LHCN-M2 (cell line): ENCODE measurements at places on chromosomes 1 and 21.

DNA sequence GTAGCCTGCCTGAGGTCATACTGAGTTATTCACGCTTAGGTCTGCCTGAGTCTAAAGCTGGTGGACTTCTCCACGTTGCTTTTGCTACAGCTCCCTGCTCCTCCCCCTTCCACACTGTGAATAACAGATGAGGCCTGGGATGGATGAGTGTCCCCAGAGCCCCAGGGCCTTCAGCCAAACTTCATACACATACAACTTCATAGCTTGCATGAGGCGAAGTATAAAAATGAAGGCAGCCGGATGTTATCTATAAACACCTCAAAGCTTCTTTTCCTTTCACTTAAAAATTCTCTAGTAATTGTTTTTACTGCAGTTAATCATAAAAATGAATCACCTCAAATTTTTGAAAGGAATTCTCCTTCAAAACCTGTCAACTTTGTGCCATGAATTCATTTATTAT, 70.2 kb downstream of the DAB1 start:
- DNase-seq: no peak

GRCh38 chr1:32447469-32448185, 17.2 kb upstream of the ZBTB8B start:
- DNase-seq: peak; percentile 54

DNA sequence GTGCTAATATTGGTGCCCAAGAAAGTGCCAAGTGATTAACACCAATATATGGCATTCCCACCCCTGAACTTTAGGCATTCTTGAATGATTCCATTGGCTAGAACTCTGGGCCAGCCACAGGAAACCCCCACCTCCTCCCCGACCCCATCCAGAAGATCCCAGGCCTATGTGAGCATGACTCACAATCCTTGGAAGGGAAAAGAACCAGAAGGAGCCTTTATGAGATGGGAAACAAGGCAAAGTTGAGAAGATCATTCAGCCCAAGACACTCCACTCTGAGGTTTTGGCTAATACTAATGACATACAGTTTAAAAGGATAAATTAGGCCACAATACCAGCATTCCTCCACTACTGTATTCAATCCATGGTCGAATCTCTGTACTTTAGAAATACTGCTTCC, 21.8 kb downstream of the ELK4 start:
- DNase-seq: peak; percentile 36

DNA sequence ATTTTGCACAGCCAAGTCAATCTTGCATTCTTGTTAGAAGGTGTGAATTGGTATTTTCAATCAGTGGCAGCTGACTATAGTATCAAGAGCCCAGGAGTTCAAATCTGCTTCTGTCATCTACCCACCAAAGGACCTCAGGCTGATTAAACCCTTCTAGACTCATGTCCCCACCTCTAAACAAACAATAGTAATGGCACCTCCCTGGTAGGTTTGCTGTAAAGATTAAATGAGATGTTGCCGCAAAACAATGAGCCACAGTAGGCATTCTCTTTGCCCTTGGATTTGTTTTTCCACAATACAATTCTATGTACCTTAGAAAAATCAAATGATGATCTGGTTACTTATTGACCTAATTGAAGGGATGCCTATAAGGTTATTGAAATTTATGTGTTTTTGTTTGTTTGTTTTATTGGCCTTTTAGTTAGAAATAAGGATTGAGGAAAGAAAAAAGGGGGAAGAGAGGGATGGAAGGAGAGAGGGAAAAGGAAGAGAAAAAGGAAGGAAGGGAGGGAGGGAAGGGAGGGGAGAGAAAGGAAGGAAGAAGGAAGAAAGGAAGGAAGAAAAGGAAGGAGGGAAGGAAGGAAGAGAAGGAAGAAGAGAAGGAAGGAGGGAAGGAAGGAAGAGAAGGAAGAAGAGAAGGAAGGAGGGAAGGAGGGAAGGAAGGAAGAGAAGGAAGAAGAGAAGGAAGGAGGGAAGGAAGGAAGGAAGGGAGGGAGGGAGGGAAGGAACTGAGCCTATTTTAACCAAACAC, 110.7 kb downstream of the ETS2 start:
- DNase-seq: no peak

GRCh38 chr1:28296401-28297261, 32.2 kb upstream of the MED18 start:
- DNase-seq: peak; percentile 71

- DNase-seq: no peak
These were observed 129.2 kb upstream of the DUSP10 start for GRCh38 chr1:221871056-221871455.

GRCh38 chr1:18126616-18127015, 19.0 kb downstream of the IGSF21 start:
- DNase-seq: no peak

GRCh38 chr1:44339731-44340130, 15.3 kb downstream of the ERI3 start:
- DNase-seq: no peak

GRCh38 chr1:84675106-84675505, 15.2 kb downstream of the SSX2IP start:
- peak; percentile 12 for DNase-seq

DNA sequence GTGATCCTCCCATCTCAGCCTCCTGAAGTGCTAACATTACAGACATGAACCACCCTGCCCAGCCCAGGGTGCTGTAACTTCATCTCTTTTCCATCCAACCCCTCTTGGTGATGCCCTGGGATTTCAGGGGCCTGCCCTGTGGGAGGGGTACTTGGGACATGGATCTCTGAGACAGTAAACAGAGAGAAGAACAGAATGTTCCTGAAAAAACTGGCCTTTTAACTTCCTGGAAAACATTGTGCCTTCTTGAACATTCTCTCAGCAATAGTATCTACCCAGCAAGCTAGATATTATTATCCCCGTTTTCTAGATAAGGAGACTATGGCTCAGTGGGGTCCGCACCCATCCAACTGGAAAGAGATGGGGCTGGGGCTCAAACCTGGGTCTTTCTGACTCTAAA, 57.0 kb downstream of the VWA5B1 start:
- DNase-seq: no peak

- DNase-seq: no peak
These were observed 42.3 kb upstream of the NFASC start for GRCh38 chr1:204828352-204828850.

DNA sequence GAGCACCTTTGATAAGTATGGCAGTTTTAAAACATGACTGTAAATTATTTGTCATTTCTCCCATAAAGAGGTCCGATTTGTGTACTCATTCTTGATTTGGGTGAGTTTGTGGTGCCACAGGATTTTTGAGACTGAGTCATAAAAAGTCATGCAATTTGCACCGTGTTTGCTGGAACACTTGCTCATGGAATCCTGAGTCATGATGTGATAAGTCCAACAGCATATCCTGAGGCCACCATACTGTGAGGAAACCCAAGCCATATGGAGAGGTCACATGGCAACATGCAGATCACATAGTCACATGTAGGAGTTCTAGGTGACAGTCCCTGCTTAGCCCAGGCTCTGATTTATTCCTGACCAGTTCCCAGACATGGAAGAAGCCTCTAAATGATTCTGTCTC, 40.8 kb upstream of the PRRX1 start:
- DNase-seq: peak; percentile 94

GRCh38 chr21:33964706-33965325, 49.2 kb upstream of the ATP5PO start:
- peak; percentile 62 for DNase-seq

GRCh38 chr1:184945029-184945428, 29.3 kb downstream of the NIBAN1 start:
- DNase-seq: no peak

- DNase-seq: peak; percentile 38
These were observed 6.1 kb upstream of the SLC19A2 start for GRCh38 chr1:169491845-169492281.

DNA sequence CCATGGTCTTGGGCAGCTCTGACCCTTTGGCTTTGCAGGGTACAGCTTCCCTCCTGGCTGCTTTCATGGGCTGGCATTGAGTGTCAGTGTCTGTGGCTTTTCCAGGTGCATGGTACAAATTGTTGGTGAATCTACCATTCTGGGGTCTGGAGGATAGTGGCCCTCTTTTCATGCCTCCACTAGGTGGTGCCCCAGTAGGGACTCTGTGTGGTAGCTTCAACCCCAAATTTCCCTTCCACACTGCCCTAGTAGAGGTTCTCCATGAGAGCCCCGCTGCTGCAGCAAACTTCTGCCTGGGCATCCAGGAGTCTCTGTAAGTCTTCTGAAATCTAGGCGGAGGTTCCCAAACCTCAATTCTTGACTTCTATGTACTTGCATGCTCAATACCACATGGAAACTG, 494.5 kb upstream of the LRRC7 start:
- DNase-seq: no peak

GRCh38 chr21:45228656-45229240, 58.9 kb downstream of the POFUT2 start:
- DNase-seq: no peak

DNA sequence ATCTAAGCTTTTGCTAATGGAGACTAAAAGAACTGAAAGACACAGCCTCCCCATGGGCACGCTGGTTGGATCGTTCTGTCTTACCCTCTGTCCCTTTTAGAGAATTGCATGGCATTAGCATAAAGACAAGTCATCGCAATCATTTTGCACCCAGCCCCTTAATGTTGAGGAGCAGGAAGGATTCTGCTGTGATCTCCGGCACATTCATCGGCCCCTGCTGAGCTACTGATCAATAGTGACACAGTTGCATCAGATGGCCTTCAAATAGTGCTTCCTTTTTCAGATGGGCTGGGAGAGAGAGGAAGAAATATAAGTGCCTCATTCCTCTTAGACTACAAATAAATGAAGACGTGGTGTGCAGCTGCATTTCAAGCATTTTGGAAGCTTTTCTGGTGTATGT, 75.4 kb downstream of the NOS1AP start:
- DNase-seq: no peak

DNA sequence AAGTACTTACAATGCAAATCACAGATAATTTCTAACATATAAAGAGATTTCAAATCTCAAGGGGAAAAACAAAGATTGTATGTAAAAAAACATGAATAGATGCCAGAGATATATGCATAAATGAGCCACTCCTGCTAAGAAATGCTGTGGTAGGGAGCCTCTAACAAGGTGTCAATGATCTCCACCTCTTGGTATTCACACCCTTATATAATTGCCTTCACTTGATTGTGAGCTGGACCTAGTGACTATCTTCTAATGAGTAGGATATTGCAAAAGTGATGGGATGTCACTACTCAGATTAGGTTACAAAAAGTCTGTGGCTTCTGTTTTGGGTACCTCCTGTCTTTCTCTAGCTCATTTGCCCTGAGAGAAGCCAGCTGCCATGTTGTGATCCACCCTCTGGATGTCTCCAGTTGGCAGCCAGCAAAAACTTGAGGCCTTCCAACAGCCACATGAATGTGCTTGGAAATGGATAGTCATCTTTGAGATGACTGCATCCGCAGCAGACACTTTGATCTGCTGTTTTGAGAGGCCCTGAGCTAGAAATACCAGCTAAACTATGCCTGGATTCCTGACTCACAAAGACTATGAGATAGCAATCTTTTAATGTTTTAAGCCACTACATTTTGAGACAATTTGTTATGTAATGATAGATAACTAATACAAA, 196.1 kb upstream of the FGGY start:
- DNase-seq: no peak

DNA sequence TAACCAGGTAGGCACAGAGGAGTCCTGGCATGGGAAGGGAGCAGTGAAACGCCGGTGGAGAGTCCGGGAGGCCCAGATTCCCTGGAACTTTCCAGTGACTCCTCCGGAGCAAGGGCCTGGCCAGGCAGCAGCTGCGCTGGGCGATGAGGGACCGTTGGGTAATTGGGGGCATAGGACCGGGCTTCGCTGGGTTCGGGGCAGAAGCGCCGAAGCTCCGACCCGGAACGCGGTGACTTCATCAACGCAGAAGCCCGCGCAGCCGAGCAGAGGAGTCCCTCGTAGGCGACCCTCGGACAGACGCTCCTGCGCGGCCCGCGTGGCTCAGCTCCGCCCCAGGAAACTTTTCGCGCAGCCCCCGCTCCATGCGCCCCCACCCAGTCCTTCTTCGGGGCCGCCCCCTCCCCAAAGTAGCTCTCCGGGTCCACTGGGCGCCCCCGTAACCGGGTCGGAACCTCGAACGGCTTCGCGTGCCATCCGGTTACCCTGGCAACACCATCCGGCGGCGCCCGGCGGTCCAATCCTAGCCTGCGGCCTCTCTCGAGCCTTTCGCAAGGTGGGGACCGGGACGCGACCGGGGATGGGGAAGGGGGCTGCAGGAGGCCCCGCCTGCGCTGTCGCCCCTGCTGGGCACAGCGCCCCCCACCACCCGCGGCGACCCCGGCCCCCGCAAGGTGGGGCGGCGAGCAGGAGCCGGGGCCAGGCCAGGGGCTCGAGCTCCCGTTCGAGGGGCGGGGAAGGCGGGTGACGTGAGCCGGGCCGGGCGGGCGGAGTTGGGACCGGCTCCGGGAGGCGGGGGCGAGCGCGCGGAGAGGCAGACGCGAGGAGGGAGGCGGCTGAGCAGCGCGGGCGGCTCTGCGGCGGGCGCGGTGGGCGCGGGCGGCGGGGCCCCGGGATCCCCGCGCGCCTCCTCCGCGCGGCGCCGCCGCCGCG, at the start of gene AJAP1:
Gene AJAP1 (plus strand): TSS at position 814 of the 930 bp plus-strand sequence. CDS start 817 bp downstream, outside the sequence.
- DNase-seq: no peak

DNA sequence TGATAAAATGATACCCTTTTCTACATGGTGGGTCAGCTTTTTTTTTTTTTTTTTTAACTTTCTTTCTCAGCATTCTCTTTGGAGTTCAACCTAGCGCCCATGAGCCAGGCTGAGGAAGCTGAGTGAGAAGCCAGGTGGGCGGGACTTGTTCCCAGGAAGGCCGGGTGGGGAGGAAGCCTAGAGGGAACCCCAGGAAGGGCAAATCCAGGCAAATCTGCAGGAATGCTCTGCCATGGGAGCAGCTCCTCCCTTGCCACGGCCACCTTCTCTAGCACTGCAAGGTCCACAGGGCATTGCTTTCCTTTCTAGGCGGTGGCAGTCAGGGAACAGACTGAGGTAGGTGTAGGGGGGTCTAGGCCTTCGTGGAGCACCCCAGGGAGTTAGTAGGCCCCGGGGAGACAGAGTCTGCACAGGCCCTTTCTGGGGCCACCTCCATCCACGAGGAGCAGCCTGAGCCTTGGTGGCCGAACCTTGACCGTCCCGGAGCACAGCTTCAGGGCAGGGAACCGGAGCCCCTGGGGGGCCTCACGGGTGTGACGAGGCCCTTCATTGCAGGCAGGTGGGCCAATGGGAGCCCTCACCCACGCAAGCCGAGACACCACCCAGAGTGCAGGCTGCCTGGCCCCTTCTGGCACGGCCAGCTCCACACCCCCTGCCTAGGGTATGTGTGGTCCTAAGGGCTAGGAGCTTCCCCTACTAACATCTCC, 18.2 kb upstream of the CCDC27 start:
- no peak for DNase-seq

DNA sequence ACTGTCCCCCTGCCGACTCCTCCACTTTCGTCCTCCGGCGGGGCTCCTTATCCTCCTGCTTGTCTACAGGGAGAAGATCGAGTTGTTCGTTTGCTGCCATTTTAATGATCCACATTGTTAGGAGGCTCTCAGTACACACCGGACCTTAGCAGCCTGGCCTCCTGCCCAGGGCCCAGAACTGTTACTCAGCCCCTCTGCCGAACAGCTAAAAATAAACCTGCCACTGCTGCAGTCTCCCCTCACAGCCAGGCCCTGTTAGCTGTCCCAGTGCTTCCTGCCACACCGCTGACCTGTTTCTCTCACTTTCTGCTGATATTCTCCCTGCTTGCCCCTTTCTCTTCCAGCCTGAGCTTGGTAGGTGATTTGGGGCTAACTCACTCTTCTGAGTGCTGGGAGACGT, 8.3 kb downstream of the MAPKAPK2 start:
- DNase-seq: peak; percentile 78
